Fibroblast of skin of right biceps (primary cell): ENCODE measurements at places on chromosomes 12 and 14.

DNA sequence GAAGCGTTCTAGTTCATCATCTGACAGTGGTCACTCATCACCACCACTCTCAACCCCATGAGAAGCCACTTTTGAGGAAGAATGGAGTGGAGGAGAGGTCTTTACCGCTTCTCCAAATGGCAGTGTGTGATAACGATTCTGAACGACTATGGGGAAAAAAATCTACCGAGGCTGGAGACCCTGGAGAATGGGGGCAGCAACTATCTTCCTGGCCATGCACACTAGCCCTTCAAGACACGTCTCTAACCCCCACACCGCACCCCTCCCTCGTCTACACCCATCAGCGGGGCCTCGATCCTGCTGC lies 365 bp downstream of the ING4 start:
- DNase-seq: no peak

DNA sequence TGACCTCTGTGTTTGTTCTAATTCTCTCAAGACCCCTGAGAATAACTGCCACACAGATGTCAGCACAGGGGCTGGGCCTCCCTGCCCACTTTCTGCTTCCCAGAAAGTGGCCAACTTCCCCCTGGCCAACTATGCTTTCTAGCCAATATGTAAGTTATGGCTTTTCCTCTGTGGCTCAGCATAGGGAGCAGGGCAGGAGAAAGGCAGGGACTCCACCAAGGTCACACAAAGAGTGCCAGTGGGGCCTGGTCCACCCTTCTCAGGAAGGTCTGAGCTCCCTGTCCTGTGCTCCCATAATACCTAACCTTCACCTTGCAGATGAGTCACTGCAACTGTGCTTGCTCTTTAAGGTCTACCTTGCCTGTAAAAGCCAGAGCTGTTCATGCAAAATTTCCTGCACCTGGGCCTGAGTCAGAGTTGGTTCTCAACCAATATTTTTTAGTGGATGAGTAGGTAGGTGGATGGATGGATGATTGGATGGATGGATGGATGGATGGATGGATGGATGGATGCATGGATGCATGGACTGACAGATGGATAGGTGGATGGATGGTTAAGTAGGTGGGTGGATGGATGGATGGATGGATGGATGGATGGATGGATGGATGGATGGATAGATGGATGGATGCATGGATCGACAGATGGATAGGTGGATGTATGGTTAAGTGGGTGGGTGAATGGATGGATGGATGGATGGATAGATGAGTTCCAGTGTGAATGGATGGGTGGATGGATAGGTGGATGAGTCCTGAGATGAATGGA lies 64.2 kb downstream of the DIO3 start:
- DNase-seq: no peak

- DNase-seq: peak; percentile 34
Observed at GRCh38 chr12:70427611-70428010, 61.5 kb downstream of the KCNMB4 start.

- DNase-seq: no peak
Observed at GRCh38 chr14:41461380-41461779, 145.3 kb upstream of the LRFN5 start.

DNA sequence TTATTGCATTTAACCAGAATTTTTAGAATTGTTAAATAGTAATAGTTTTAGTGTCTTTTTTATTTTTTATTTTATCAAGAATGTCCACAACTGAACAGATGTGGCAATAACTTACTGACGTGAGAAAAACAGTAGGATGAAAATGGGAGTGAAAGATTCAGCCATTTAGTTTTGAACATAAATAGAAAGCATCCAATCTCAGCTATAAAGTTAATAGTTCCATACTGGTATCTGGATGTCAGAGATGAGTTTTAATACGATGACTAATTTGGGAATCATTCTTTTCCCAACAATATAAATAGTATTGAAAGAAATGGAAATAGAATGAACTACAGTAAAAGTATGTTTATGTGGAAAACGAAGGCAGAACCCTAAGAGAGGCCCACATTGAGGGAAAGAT lies 159.4 kb downstream of the EPS8 start:
- peak; percentile 84 for DNase-seq

- DNase-seq: peak; percentile 50
Observed at GRCh38 chr14:69093631-69094421, 59.1 kb downstream of the DCAF5 start.

GRCh38 chr14:98984719-98985041 lies 287.3 kb downstream of the BCL11B start:
- no peak for DNase-seq

GRCh38 chr14:23091294-23092225 lies 3.4 kb downstream of the ACIN1 start:
- no peak for DNase-seq

- no peak for DNase-seq
Observed at GRCh38 chr12:89827592-89827991, 119.0 kb upstream of the ATP2B1 start.

DNA sequence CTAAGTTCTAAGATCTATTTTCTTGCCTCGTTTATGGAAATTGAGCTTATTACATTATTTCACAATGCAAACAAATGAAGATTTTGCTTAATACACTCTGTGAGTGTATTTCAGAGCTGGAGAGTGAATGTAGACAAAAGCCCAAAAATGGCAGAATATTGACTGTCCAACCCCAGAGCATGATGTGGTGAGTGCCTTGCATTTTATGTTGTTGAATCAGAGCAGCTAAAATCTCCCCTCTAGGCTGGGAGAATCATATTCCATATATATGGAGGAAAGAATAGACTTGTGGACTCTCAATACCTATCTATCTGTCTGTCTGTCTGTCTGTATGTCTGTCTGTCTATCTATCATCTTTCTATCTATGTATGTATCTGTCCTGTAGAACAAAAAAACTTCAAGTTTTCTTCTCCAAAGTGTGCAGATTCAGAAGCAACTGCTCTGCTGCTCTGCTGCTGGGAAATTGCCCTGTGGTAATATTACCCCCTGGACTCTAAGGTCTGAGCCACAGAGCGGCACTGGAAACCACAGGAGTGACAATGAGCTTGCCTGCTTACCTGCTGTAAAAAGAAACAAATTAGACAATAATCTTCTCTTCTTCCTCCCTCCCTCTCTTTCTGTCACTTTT lies 209.4 kb upstream of the PRICKLE1 start:
- peak; percentile 79 for DNase-seq

- no peak for DNase-seq
Observed at GRCh38 chr12:90829044-90829443, 125.9 kb downstream of the CCER1 start.

DNA sequence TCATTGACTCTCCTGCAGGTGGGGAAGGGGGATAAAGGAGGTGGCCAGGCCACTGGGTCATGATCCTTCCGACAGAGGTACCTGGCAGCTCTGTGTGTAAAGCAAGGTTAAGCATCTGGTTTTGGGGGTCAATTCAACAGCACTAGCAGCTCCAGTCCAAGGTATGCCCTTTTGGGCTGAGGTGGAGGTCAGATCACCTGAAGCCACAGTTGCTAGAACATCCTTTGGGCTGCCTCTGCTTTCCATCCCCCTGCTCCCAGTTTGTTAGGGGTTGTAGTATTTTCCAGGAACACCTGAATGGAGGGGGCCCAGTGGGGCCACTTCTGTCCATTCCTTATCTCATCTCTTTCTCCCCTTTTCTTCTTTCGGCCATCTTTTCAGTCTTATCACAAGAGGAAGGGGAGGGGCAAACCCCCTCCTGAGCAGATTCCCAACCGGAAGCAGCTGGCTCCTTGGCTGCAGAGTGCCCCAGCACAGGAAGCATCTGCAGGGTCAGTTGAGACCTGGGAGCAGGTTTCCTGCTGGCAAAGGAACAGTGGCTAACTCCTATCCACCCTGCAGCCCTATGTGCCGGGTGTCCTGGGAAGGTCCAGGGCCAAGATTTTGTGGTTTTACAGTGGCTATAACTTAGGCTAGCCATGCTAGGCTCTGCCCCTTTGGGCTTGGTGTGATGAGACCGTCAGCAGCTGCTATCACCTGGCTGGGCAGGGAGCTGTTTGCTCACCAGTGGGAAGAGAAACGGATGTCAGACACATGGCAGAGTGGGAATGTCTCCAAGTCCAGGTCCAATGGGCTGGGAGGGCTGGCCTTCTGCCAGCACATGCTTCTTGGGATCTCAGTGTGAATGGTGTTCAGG lies 40.2 kb downstream of the SH2B3 start:
- DNase-seq: peak; percentile 27

GRCh38 chr12:68100241-68100640 lies 59.3 kb downstream of the IFNG start:
- DNase-seq: no peak

DNA sequence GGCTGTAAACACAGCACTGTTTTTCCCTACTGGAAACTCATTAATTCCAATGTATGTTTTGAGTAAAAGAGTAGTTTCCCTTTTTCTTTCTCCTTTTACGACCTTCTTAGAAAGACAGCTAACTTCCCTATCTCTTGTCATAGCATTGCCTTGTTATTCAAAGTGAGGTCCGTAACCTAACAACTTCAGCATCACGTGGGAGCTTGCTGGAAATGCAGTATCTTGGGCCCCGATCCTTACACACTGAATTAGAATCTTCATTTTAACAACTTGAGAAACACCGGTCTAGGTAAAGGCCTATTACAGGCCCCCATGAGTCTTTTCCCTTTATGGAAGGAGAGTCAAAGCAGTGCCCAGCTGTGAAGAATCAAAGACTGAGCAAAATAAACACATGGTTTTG lies 230.7 kb upstream of the PRKD1 start:
- no peak for DNase-seq

DNA sequence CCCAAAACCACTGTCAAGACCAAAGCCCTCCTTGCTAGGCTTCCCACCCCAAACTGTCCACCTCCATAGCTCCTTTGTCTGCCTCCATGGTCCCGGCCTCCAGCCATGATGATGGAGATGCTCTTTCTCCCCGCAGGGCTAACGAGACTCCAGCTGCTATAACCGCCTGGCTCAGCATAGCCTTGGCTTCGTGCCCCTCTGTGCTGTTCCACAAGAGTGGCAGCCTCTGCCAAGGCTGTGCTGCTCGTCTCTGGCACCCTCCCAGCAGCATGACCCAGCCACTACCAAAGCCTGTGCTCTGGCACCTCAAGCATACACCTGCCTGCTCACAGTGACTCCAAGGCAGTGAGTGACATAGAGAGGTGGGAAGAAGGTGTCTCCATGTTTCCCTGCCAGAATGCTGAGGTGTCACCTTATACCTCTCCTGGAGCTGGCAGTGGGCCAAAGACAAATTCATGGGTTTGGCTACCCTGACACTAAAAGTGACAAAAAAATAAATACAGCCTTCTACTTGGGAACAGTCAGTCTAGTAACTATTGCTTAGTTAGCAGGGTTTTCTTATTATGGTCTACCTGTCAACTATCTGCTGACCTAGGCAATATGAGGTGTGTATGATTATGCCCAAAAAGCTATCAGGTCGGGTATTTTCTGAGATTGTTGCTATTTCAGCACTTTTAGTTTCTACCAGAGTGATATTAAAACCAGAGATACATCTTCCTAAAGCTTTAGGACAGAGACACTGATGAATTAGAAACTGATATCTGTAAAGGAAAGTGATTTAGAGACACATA lies 16.1 kb upstream of the KRT73 start:
- DNase-seq: no peak

DNA sequence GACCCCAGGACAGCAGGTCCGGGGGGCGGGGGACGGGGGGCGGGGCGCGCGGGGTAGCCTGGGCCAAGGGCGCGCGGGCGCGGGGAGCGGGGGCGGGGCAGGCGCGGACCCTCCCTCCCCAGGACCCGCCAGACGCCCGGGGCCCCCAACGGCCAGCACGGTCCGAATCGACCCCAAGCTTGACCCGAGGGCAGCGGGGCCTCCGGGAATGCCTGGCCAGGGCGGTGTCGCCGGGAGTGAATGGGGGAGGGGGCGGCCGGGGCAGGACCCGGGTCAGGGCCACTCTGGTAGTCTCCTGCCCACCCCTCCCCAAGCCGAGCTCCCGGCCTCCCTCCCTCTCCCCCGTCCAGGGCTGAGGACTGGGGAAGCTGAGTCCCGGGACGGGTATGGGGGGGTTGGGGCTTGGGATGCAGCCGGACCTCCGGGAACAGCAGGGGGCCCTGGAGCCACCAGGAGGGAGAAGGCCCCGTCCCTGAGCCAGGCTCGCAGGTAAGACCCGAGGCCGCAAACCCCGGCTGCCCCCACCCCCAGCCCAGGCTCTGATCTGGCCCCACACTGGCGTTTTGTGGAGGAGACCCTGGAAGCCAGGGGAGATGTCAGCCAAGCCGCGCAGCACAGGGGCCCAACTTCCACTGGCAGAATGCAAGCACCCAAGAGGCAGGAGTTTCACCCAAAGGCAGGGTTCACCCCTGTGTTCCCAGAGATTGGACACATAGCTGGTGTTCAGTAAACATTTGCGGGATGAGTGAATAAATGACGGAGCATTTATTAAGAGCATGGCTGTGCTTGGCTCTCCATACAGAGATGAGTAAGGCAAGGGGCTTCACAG lies 545 bp upstream of the GALNT9 start:
- no peak for DNase-seq

DNA sequence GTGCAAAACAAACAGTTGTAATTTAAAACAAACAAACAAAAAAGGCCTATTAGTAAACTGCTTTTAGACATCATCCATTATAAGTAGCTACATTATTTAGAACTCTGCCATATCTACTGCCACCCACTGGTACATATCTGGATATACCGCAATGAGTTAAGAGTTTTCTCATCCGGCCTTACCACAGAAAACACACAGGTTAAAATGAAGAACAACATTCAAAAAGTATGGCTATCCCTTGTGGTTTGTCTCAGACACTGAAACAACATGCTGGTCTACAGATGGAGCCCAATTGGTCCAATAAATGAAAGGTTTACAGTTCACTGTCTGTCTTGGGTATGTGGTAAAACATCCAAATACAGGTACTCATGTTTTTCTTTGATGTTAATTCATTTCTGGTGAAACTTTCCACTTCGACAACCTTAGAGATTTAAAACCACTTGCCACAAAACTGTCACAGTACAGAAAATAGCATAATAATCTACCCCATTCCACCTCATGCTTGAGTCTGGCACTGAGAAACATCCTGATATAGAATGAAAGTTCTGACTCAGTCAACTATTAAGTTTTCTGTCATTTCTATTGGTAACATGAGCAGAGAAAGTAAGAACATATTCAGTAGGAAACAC lies 354.3 kb downstream of the CEP128 start:
- DNase-seq: peak; percentile 45

- DNase-seq: no peak
Observed at GRCh38 chr14:65329911-65330310, 82.6 kb upstream of the FUT8 start.

DNA sequence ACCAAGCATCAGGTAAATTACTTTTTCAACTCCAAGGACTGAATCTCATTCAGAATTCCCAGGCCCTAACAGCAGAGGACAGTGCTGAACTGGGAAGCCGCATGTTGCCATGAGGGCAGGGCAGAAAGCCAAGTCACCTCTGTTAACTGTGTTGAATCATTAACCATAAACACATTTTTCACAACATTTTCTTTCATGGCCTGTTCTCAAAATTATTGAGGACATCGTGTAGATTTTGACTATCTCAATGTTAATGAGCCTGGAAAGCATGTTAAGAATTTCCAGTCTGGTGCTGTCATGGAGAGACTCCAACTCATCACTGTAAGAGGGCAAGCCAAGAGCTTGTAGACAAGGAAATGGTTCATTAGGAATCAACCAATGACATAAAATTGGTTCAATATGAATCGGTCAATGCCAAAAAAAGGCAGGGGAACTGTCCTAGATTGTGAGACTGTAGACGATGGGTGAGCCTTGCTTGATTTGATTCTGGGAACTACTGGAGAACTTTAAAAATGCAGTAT lies 33.7 kb downstream of the CPM start:
- DNase-seq: peak; percentile 94
